Uterine smooth muscle cell (primary cell): ENCODE measurements at places on chromosomes 12 and 14. TPM values are rescaled to one million over a fixed set of nuclear protein-coding genes. Genes with fewer than 3 reads are reported as not detected.

The OVCH1 gene
- total RNA-seq, result under 0.01 TPM in 1 of 2 replicates, not detected in the other

The TAS2R9 gene
- total RNA-seq, result 0.12 TPM in 1 of 2 replicates, not detected in the other

The MRPL42 gene
- total RNA-seq, result 67.7 and 119 TPM in 2 replicates

The NGB gene
- not detected in 2 replicates for total RNA-seq

The FICD gene
- 14.4 and 50.6 TPM in 2 replicates for total RNA-seq
